NCI-H748 treated with DMSO at 0.1 percent for 48 hours (cell line): ENCODE measurements at places on chromosomes 5 and 9.

DNA sequence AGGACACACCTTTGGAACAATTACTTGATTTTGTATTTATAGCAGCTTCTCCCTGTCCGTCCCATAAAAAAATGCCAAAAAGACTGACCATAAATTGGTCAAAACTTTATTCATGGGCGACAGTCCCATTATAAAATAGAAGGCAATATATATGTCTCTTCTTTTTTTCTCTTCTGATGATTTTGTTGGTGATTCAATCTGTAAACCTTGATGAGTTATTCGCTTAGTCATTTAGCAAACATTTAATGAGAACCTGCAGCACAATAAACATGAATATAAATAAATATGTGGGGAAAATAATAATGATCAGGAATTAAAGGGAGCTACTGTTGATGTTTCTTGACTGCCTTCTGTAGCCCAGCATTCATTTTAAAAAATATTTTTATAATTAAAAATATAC, 356.4 kb upstream of the ACTBL2 start:
- DNase-seq: no peak

DNA sequence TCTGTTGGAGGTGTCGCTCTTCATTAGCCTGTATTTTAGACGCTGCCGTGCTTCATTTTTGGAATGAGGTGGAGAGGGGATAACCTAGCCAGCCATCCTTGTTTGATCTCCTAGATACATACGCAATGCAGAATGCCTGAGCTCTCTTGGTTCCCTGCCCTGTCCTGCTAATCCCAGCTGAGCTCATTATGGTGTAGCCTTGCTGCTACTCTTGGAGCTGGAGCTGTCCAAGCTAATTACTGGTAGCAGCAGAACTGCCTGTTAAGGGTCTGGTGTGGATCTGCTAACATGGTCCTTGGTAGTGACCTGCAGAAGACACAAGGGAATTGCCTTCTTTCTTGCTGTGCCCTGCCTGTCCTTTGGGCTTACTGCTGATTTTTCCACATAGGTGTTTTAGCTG, 207.9 kb downstream of the CNTLN start:
- no peak for DNase-seq

DNA sequence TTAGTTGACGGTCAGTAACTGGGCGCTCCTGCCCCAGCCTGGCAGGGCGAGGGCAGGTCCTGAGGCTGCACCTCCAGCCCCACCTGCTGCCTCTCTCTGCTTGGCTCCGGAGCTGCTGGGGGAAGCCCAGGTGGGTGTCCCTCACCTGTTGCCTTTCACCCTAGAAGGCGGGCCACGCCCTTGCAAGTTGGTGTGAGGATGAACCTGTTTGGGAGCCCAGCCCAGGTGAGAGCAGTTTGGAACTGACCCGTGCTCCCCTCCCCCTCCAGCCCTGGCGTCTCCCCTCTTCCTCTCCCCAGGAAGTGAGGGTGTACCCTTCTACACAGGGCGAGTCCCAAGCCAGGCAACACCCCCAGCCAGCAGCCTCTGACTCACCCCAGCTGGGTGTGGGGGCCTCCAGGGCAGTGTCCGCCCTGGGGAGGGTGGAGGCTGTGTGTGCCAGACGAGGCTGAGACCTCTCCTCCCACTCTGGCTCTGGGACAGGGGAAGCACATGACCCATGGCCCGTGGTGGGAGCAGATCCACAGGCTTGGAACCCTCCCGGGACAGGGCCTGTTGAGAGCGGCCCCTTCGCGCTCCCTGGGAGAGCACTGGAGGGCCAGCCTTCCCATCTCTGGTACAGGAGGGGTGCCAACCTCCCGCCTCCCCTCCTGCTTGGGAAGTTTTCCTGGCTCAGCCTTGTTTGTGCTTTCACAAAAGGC, 10.4 kb downstream of the LRRC8A start:
- no peak for DNase-seq

- DNase-seq: no peak
These were observed 25.6 kb downstream of the CARNMT1 start for GRCh38 chr9:75002422-75003023.

- no peak for DNase-seq
These were observed 39.4 kb upstream of the STARD4 start for GRCh38 chr5:111551569-111552275.

DNA sequence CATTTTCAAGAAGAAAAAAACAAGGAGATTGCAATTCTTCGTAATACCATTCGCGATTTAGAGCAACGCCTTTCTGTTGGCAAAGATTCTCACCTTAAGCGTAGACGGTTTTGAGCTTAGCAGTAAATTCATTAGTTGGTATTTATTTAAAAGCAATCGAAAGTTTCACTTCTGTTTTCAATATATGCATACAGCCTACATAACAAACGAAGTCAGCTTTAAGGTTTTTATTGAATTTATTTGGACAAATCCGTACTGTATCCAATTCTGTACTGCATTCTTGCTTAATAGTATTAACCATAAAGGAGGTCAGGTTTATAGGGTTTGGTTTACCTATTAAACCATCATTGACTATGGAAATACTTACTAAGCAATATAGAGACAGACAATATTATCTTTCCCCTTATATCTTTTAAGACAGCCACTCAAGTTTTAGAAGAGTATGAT, 12.0 kb downstream of the SELENOP start:
- DNase-seq: no peak

DNA sequence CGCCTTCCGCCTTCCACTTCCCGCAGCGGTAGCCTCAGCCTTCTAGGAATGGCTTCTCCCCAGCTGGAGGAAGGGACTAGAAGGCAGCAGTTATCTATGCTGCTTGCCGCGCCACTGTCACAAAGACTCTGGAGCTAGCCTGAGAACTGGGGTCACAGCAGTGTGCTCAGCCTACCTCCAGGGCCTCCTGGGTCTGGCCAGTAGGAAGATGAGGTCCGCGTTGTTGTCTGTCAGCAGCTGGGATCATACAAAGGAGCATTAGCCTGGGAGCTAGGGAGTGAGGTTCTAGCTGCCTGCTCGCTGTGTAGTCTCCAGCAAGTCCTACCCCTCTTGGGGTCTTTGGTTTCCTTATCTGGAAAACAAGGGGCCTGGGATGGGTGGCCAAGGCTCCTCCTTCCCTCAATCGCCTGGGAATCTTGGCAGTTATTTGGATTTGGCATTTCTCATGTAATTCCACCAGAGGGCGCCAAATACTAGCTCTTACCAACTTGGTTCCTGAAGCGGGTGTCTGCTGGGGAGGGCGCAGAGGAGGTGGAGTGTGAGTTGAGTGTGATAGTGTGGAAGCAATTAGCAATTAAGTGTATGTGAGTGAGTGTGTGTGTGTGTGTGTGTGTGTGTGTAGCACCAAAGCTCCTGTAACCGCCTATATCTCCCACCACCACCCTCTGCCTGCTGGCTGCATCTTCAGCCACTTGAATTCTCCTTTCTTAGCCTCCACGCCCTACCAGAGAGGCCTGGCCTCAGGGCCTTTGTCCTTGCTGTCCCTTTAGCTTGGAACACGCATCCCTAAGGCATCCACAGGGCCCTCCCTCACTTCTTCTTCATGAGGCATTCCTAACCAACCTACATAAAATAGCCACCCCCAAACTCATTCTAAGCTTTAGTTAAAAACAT, 97.1 kb downstream of the ENTREP1 start:
- DNase-seq: peak; percentile 64

- no peak for DNase-seq
These were observed 96.6 kb downstream of the GALNT10 start for GRCh38 chr5:154287136-154287535.

DNA sequence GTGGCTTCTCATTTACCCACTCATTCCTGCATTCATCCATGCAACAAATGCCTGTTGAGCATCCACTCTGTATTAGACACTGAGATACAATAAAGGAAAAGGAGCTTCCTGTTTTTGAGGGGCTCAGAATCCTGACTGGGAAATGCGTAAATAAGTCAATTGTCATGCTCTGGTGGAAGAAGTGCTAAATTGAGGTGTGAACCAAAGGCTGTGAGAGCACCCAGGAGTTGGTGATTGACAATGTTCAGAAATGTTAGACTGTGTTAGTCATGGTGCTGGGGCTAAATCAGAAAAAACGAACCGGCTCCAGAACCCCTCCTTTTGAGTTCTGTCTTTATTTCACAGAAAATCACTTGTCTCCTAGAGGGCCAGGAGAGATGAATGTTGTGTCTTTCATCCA, 558.6 kb upstream of the SGCD start:
- no peak for DNase-seq

DNA sequence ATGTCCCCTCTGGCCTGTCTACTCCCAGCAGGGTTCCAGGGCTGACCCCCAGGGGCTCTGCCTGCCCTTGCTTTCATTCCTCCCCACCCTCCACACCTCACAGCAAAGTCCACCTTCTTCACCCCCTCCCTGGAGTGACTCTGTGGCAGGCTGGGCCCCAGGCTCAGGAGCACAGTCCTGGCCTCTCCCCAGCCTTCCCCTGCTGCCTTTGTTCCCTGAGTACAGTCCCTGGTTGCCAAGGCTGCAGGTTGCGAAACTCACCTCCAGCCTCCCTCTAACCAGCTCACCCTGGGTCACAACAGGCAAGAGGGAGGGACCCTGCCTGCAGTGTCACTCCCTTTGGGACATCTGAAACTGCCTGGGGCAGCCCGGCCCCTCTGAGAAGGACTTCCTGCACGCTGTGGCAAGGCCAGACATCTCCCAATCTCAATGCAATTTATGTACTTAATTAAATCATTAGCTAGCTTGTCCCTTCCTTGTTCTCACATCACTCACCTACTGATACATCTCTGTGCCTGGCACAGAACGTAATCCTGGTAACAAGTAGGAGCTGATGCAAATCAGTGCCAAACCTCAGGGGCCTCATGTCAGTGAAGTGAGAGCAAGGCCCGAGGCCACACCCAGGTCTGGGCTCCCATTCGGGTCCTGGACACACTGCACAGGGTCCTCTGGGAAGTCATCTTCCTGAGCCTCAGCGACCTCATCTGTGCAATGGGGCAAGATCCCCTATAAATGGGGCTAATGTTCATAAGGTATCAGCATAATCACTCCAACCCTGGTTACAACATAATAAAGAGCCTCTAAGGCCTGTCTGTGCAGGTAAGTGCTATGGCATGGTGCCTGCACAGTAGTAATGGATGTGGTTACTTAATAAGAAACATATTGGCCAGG, 27.3 kb upstream of the TRIM14 start:
- no peak for DNase-seq

GRCh38 chr5:117266280-117266679, 691.7 kb upstream of the SEMA6A start:
- DNase-seq: no peak

GRCh38 chr5:55584398-55585205, 49.8 kb upstream of the PLPP1 start:
- no peak for DNase-seq

- DNase-seq: no peak
These were observed 349.9 kb downstream of the PIK3R1 start for GRCh38 chr5:68565427-68565826.

- no peak for DNase-seq
These were observed 67.5 kb downstream of the SPEF2 start for GRCh38 chr5:35685161-35685560.

GRCh38 chr9:26551451-26551850, 341.2 kb downstream of the CAAP1 start:
- no peak for DNase-seq

DNA sequence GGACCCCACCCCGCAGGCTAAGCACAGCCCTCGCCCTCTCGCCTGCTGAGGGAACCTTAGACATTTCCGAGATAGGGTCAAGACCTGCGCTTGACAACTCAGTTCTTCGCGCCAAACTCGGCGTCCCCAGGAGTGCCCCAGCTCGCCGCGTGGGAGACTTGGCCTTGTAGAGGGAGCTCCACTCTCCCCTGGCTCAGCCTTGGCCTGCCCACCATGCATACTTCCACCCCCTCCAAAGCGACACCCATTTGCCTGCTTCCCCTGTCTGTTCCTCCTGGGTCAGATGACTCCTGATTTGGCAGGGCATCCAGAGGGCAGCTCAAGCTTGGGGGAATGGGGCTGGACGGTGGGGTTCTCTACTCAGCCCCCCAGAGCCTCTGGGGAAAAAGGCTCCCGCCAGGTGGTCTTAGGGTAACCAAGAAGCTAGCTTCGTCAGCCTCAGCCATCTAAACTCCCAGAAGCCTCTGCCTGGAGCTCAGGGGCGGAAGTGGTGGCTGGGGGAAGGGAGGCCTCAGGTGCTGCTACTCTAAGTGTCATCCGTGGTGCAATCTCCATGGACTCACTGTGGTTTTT, 560 bp downstream of the DOCK2 start:
- DNase-seq: no peak

DNA sequence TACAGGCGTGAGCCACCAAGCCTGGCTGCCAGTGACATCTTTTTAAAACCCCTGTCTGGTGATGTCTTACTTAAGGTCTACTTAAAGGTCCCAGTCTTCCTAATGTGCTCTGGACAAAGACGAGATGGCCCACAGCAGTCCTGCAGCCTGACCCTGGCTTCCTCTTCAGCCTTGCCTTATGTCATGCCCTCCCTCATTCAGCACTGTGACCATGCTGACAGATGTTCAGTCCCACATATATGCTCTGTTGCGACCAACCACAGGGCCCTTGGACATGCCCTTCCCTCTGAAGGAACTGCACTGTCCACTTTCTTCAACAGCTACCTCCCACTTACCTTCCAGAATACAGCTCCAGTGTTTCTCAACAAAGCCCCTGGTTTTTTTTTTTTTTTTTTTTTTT, 172.8 kb upstream of the PANK3 start:
- DNase-seq: no peak

- no peak for DNase-seq
These were observed 54.3 kb downstream of the TSTD2 start for GRCh38 chr9:97578846-97579245.

GRCh38 chr9:77556396-77556795, 91.7 kb downstream of the GNA14 start:
- DNase-seq: no peak

- no peak for DNase-seq
These were observed 24.6 kb downstream of the HSDL2 start for GRCh38 chr9:112404508-112404932.

DNA sequence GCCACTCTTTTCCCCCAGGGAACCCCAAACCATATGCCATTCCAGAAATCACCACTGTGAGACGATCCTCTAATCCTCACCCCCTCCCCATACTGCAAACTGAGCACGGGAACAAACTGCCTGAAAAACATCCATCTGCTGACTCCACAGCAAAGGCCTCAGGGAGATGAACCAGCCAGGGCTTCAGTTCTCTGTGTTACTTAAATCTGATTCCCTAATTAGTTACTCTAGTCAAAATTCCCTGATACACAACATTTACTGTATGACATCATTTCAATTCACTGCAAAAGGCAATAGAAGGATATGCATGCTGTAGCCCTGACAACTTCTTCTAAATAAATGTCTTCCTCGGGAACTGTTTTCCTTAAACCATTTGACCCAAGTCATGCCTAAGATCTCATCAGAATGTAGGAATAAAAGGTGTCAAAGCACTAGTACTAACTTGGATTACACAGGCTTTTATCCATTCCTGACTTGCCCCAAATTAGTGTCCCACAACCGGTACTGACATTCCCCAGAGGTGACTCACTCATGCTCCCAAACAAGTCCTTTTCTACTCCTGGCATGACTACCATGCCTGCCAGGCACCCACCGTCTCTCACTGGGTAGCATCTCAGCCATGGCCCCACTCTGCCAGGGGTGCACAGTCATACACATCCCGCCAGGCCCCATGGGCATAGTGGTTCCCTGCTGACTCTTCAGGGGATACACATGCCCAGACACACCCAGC, 35.0 kb downstream of the MTX3 start:
- no peak for DNase-seq
